ENCODE measurements at places on chromosomes 2 and 18.

GRCh38 chr2:231297108-231297908 lies 98.2 kb upstream of the B3GNT7 start:
- peak; percentile 77 for DNase-seq

DNA sequence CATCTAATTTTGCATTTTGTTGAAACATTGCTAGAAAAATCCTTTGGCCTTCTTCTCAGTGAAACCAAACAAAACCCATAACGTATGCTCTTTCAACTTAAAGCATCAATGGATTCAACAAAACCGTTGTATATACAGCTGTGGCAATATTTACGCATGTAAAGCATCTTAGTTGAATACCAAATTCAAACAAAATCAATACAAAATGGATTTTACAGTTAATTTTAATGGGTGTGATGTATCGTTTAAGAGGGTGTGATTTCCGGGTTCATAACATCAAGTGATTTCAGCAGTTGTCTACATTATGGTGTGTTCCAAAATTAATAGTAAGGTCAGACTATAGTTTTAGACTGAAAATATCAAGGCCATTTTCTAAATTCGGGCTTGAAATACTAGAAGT lies 198.2 kb downstream of the TGIF1 start:
- no peak for DNase-seq

- peak; percentile 7 for DNase-seq
Observed at GRCh38 chr2:149733936-149734685, 146.5 kb upstream of the MMADHC start.

- no peak for DNase-seq
Observed at GRCh38 chr2:118090387-118091139, 2.3 kb downstream of the INSIG2 start.

DNA sequence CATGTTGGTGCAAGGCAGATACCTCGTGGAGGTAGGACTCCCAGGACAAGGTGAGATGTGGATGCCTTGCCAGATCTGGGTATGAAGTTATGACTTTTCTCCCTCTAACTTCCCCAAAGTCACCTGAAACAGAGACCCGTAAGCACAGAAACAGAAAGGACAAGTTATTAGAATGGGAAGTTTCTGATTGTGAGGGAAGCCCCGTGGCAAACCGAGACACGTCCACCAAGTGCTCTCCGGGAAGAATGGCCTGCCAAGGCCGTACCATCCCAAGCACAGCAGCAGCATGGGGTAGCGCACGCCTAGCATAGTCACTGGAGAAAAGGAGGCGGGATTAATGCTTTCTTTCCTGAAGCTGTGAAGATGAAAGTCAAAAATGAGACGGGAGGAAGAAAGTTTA lies 110.6 kb downstream of the ZNF532 start:
- DNase-seq = no peak

DNA sequence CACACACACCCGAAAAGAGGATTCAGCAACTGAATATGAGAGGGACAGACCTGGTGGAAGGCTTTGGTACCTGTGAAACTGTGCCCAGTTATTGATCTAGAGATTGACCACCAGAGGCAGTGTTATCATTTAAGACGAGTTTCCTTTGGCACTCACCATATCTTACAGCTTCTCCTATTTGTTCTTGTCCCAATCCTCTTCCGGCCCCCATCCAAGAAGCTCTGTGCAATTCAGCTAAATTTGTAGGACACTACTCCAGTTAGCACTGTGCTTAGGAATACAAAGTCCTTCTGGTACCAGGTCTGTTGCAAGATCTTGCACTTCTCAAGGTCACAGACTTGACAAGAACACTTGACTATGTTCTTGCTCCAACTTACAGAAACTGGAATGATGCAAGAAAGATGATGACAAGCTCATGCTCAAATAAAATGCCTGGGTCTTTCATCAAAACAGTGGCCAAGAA lies 177.7 kb downstream of the TMEM247 start:
- peak; percentile 12 for DNase-seq

DNA sequence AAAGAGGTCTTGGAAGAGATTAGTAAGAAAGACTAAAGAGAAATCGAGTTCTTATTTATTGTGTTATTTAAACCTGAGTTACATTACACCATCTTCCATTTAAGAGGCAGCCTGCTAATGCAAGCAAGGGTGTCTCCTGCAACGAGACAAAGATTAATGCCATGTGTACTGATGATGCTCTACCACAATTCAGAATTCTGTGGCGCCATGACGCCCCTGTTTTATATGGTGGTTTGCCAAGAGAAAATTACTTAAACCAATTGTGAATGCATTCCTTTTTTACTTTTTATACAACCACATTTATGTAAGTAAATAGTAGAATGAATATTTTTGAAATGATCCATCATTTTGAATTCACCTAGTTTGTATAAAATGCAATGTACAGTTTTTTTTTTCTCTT lies 356.1 kb upstream of the ZEB2 start:
- no peak for DNase-seq

- no peak for DNase-seq
Observed at GRCh38 chr2:214730800-214731407, 78.6 kb downstream of the BARD1 start.

DNA sequence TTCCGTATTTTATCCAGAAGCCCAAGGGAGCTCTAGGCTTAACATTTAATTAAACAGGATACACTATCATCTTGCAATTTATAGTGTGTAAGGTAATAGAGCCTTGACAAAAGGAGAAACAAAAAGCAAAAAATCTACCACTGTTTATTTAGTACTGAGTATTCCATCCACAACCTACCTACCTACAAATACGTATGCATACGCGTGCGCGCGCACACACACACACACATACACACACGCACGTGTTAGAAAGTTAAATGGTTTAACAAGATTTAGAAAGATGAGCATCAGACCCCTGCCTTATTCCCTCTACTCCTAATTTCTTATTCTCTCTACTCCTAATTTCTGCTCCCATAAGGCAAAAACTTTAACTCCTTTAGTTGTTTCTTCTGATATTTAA lies 14.6 kb upstream of the ACTR2 start:
- no peak for DNase-seq

DNA sequence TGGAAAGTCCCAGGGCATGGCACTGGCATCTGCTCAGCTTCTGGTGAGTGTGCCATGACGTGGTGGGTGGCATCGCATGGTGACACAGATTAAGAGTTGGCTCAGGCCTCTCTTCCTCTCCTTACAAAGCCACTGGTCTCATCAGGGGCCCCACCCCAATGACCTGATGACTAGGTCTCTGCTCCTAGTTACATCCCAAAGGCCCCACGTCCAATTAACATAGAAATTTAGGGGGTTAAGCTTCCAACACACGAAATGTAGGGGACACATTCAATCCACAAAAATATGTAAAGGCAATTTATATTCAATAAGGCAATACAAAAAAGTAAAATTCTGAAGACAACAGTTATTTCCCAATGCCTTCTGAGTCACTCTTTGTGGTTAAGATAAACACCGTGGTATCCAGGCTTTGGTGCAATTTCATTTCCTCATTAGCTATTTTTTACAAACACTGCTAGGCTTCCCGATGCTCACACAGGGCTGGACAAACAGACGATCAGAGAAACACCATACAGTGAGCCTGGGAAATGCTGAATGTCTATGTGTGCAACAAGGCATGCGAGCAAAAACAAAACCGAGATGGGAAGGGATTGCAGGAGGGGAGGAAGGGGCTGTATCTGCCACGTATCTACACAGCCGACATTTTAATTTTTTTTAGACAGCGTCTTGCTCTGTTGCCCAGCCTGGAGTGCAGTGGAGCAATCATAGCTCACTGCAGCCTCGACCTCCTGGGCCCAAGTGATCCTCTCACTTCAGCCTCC lies 67.2 kb downstream of the MBP start:
- DNase-seq = no peak

- no peak for DNase-seq
Observed at GRCh38 chr18:56639104-56639381, 651 bp upstream of the TXNL1 start.

- DNase-seq = no peak
Observed at GRCh38 chr2:215567504-215567903, 131.6 kb upstream of the FN1 start.

GRCh38 chr18:52747869-52748268 lies 407.9 kb downstream of the DCC start:
- DNase-seq = no peak

- no peak for DNase-seq
Observed at GRCh38 chr2:224145751-224146355, 106.8 kb upstream of the SERPINE2 start.
